ENCODE measurements at places on chromosomes 11 and 22. TPM values are rescaled to one million over a fixed set of nuclear protein-coding genes. Genes with fewer than 3 reads are reported as not detected.

Gene FXYD6
- not detected for total RNA-seq

Gene ANO5
- total RNA-seq = not detected

Gene PRR5
- 7.5 TPM for total RNA-seq

Gene INTS4
- total RNA-seq = 52.5 TPM

DNA sequence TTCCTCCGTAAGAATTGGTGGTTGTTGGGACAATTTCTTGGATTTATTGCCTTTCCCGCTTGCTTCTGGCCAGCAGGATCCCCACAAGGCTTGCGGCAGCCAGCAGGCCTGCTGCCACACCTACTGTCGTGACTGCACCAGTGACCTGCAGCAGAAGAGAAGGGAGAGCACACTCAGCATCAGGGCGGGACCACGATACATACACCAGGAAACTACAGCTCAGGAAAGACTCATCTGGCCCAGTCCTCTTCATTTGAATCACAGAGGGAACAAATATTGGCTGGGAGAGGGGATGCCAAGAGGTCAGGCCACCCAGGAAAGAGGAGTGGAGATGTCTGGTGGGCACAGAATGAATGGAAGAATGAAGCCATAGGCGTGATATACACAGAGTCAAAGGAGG, 10.3 kb downstream of the PLAAT2 start:
- no peak for DNase-seq

DNA sequence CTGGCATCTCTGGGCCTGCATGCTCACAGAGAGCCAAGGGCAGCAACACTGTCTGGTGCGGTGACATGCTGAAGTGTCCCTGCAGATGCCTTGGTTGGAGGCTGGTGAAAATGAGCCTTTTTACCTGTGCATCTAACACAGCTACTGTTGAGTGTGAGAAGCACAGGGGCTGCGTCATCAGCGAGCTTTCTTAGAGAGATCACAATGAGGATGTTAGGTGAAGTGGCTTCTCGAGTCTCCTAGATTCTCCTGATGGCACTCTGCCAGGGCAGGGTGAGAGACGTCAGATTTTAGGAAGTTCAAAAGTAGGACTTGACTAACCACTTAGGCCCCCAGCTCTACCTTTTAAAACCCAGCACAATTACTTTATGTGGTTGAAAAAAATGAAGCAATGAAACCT, 3.6 kb upstream of the SLC15A3 start:
- no peak for DNase-seq

DNA sequence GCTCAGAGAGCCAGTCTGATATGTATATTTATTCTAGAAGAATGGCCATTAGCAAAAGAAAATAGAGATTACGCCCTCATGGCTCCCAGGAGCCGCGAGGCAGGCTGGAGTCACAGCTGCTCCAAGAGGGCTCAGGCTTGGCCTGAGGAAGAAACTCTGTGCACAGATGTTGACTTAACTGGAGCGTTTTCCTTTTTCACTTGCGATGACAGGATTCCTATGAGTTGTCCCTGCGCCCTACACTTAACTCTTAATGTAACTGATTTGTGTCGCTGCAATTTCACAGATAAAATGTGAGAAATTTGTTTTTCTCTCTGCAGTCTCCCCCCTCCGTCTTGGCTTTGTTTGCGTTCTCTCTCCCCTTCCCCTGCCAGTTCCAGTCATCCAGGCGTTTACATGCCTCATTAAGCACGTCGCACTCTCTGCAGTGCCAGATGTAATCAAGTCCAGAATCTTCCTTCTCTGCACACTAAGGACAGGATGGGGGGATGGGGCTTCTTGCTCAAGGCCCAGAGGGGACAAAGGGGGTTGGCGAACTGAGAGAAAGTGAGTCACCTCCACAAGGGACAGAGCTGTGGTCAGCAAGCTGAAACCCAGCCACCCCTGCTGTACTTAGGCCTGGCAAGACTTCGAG, 1060.1 kb downstream of the NTM start:
- DNase-seq = no peak

Data from IMR-90 (cell line).